Stimulated activated CD4-positive, alpha-beta T cell treated with anti-CD3 and anti-CD28 coated beads, Interleukin-4, amount 100 ng/mL, for 1 hour (primary cell): ENCODE measurements at places on chromosomes 16 and 17.

- no peak for DNase-seq
These were observed 484.9 kb upstream of the WSB1 start for GRCh38 chr17:26809033-26809432.

GRCh38 chr16:2324296-2324859, 16.1 kb downstream of the ABCA3 start:
- no peak for DNase-seq

DNA sequence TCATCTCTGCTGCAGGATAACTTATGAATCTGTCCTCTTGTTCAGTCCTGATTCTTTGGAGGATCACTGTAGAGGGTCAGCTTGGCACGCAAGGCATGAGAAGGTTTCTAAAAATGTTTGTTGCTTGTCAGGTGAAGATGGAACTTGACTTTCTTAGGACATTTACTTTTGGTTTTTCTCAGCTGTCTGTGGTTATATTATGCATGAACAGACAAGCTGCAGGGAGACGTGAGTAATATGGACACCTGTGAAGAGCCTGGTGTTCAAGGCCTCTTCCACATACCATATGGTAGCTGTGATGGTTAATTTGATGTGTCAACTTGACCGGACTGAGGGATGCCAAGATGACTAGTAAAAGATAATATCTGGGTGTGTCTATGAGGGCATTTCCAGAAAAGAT, 270.2 kb upstream of the CPHXL start:
- DNase-seq: no peak

GRCh38 chr17:8832711-8833352, 33.7 kb upstream of the MFSD6L start:
- peak; percentile 38 for DNase-seq

GRCh38 chr17:50173335-50173941, 7.6 kb downstream of the SGCA start:
- DNase-seq: no peak

DNA sequence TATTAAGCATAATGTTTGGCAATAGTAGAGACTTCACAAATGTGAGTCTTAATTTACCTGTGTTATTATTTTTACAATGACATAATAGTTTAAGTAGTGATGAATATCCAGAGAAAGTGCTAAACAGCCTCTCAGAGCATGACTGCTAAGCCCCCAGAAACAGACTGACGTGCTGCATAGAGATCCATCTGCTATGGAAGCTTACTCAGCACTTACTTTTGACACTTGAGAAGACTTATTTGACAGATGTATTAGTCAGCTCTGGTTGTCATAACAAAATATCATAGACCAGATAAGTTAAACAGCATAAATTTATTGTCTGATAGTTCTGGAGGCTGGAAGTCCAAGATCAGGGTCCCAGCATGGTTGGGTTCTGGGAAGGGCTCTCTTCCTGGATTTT, 334.9 kb upstream of the MON1B start:
- no peak for DNase-seq

DNA sequence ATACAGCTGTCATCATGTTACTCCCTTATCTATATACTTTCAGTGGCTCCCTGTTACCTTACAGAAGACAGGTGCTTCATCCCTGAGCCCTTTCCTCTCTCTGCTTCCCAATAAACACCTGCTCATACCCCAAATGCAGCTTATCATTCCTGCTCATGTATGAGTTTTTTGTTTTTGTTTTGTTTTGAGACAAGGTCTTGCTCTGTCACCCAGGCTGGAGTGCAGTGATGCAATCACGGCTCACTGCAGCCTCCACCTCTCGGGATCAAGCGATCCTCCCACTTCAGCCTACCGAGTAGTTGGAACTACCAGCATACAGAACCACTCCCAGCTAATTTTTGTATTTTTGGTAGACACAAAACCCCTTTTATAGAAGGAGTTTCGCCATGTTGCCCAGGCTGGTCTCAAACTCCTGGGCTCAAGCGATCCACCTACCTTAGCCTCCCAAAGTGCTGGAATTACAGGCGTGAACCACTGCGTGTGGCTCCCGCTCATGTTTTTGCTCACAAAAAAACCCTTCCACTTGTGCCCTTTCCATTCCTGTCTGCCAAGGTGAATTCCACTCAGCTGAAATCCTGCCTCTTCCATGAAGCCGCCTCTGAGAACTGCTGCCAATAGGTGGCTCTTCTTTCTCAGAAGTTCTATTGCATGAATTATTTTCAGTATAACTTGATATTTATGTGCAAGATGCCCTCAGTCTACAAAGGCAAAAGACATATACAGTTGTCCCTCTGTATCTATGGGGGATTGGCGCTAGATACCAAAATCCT, 7.9 kb upstream of the RNF157 start:
- no peak for DNase-seq

DNA sequence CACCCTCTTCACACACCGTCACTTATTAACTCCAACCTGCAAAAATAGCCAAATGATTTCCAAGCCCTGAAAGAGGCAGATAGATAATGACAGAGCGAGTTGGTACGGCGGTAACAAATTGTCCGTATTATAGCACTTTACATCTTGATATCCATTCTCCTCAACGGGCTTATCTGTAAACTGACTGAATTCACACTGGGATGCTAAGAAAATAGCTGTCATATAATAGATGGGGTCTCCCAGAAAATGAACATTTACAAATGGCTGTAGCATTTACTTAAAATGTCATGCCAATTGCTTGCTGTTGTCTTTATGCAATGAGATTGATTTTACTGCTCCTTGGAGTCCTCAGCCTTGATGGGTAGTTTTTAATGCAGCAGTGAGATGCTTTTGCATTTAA, 225.8 kb upstream of the SDK2 start:
- no peak for DNase-seq

DNA sequence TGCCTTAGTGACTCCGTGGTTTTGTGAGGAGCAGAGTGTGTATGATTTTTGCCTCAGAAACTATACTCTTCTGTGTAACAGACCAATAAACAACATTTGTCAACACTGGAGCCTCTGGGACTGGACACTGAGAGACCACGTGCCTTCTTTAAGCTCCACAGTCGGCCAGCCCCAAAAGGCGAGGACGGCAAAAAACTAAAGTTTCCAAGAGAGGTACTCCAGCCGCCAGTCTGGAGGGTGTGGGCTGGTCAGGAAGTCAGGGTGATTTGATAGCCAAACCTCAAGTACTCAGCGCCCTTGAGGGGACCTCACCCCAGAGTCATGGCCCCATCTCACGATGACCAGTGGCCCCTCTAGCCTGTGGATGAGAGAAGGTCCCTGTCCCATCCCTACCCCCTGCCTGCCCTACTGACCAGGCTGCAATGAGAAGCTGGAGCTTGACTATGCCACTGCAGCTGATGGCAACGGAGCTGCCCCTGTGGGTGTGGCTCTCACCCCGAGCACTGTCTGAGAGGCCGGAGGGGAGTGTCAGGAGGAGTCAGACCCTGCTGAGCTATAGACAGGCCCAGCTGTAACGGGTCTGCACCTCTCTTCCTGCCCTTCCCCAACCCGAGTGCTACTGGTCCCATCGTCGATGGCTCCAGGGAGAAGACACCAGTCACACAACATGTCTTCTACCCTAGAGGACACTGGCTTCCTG, 19.8 kb downstream of the MNT start:
- no peak for DNase-seq

DNA sequence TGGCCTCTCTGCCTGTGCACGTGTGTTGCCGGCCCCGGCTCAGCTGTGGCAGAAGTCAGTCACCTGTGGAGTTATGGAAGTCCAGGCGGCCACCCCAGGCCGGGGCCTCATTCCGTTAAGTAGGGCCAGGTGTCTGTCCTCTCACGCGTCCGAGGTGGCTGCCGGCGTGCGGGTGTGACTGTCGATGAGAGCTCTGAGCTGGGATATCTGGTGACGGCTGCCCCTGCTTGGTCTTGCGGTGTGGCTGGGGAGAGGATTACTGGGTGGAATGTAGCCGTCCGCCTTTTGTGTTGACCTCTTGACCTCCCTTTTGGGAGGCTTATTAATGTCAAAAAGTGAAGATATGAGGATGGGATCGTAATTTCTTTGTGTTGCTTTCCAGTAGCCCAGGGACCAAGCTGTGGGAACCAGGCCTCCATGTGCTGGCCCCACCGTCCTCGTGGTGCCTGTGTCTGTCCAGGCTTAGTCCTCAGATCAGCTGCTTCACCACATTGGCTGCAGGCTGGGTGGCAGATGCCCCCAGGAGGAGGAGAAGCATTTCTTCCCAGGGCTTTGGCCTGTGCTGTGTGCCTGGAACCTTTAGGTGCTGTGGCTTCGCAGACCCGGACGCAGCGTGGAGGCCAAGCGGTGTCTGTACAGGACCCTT, 23.0 kb upstream of the ZNF750 start:
- DNase-seq: no peak

GRCh38 chr16:88701581-88702370, 4.4 kb downstream of the RNF166 start:
- no peak for DNase-seq

GRCh38 chr17:32904891-32905290, 23.1 kb upstream of the TMEM98 start:
- no peak for DNase-seq

GRCh38 chr17:79365836-79366770, 244.7 kb downstream of the RBFOX3 start:
- no peak for DNase-seq

GRCh38 chr17:9427465-9428315, 147.9 kb downstream of the STX8 start:
- no peak for DNase-seq

DNA sequence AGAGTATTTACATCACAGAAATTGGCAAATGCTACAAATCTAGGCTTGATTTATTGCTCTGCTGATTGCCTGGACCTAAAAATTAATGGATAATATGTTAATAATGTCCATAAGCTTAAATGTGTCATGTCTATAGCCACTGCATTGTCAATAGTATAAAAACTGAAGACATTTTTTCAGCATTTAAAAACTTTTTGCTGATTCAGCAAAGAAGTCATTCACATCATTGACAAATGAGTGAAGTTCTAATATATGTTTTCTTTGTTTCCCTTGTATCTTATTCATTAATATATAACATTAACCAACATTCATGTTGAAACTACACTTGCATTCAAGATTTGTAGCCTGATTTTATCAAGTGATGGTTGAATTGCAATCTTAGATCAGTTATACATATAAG, 214.7 kb upstream of the XYLT1 start:
- no peak for DNase-seq

DNA sequence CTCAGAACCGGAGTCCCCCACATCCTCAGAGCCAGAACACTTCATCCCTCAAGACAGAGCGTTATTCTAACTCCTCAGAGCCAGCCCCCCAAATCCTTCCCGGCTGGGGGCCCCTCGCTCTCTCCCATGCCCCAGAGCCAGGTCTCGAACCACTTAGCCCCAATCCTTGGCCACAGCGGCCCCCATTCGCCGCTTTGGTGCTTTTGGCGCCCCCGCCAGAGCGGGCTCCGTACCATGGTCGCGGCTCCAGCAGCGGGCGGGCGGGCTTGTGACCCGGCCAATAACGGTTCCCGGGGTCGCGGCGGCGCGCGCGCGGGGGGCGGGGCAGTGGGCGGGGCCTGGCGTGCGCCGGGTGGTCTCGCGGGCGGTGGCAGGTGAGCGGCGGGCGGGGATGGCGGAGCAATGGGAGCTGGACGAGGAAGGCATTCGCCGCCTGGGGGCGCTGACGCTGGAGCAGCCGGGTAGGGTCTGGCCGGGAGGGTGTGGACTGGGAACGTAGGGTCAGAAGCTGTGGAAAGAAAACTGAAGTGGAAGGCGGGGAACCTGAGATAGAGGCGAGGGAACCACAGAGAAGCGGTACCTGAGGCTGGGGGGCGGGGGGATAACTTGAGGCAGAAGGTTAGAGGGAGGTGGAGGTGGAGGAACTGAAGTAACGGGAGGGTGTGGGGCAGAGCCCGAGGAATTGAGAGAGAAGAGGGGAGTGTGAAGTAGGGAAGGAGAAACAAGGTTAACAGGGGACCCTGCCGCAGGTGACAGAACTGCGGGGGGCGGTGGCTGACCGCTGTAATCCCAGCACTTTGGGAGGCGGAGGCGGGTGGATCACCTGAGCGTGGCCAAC, at the start of the genes KCTD19 and LRRC36:
Gene KCTD19 (minus strand): TSS at position 270 of the 838 bp plus-strand sequence. CDS start 34 bp downstream, at position 236.
Gene LRRC36 (plus strand): TSS at position 344 of the 838 bp plus-strand sequence. CDS start 48 bp downstream, at position 392.
- peak; percentile 62 for DNase-seq

DNA sequence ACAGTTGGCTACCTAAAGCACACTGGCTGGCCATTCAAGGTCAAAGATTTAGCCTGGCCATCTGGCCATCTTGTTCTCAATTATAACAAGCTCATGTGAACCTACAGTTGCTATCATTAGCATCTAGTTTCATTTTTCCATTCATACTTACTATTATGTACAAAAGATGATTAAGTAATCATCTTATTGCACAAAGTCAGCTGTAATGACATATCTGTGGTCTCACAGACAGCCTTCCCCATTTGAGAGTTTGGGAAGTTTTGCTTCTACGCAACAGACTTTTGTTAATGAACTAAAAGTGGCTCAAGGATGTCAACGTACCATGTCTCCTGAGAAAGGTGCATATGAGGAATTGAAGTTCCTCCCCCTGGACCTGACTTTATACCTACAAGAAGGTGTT, 51.3 kb downstream of the HS3ST3B1 start:
- DNase-seq: no peak

DNA sequence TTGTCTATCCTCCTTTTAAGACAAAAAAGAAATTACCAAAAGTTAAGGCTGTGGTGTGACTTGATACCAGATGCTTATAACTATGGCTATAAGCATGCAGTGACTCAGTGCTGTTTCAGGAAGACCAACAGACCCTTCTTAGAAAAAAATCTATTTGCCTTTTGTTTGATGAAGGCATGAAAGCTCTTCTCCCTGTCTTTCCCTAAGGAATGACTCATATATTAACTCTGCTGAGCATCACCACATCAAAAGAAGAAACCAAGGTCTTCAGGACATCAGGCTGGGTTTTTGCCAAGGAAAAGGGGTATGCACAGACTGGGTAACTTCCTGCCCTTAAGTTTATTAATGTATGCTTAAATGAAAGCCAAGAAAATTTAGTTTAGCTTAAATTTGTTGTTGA, 47.1 kb downstream of the VMP1 start:
- DNase-seq: no peak

GRCh38 chr17:42287305-42287976, 857 bp upstream of the STAT5A start:
- DNase-seq: peak; percentile 55

GRCh38 chr17:70017112-70017511, 57.9 kb upstream of the KCNJ16 start:
- DNase-seq: no peak

DNA sequence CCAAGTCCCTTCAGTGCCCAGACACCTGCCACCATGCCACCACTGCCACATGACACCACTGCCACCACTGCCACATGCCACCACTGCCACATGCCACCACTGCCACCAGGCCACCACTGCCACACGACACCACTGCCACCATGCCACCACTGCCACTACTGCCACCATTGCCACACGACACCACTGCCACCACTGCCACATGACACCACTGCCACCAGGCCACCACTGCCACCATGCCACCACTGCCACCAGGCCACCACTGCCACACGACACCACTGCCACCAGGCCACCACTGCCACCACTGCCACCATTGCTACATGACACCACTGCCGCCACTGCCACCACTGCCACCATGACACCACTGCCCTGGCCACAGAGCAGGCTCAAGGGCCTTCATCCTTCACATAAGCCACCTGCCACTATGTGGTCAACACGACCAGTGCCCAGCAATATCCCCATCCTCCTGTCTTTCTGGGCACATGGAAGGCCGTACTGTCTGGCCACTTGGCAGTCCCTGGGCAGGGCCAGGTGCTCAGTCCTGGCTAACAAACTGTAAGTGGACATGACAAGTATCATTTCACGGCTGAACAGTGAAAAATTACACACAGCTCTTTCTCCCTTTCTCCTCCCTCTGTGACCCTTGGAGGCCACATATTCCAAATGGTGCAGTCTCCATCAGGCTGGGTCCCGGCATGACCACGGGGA, 33.1 kb downstream of the ABR start:
- no peak for DNase-seq

- no peak for DNase-seq
These were observed 21.9 kb downstream of the ST3GAL2 start for GRCh38 chr16:70416748-70417616.
